Cortex of kidney (tissue), 1 donor: ENCODE measurements at places on chromosomes 16 and 17.

- DNase-seq: no peak
These were observed 521 bp downstream of the C16orf87 start for GRCh38 chr16:46830417-46830901.

- DNase-seq: no peak
These were observed 17.7 kb downstream of the CCL17 start for GRCh38 chr16:57422026-57422944.

DNA sequence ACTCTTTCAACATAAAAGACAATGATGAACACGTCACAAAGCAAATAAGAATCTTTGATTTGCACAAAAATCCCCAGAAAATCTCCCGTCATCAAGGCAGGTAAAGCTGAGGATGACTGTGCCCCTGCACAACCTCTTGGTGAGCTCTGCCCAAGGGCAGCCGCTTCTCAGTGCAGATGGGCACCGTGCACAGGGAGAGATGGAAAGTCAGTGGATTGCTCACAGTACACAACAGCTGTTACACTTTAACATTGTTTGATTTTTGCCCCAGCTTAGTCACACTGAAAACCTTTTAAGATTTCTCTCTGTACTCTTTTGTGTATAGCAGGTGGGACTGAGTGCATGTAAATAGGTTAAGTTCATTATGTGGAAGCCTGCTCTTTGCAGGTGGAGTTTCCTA is 104.2 kb downstream of the CDK5R1 start:
- no peak for DNase-seq

DNA sequence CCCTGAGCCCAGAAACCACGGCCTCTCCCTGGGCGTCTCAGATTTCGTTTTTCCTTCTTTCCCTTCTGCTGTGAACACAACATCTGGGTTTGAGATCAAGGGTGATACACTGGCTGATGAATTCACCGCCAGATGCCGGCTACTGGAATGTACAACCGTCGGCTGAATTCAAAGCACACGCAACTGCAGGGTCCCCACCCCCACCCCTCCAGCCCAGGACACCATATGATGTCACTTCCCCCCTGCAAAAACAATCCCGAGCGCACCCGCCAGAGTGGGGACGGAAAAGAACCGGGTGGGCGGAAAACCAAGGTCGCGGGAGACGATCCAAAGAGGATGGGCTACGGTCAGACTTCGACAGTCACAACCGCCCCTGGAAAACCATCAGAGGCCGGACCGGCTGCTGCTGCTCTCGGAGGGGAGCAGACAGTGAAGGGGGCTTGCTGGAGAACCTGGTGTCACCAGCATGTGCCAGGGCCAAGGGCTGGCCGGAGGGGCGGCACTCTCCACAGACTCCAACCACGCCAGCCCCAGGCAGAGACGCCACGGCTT is 23.3 kb downstream of the CEP295NL start:
- DNase-seq: no peak

GRCh38 chr16:82454152-82454551 is 172.6 kb upstream of the CDH13 start:
- no peak for DNase-seq

DNA sequence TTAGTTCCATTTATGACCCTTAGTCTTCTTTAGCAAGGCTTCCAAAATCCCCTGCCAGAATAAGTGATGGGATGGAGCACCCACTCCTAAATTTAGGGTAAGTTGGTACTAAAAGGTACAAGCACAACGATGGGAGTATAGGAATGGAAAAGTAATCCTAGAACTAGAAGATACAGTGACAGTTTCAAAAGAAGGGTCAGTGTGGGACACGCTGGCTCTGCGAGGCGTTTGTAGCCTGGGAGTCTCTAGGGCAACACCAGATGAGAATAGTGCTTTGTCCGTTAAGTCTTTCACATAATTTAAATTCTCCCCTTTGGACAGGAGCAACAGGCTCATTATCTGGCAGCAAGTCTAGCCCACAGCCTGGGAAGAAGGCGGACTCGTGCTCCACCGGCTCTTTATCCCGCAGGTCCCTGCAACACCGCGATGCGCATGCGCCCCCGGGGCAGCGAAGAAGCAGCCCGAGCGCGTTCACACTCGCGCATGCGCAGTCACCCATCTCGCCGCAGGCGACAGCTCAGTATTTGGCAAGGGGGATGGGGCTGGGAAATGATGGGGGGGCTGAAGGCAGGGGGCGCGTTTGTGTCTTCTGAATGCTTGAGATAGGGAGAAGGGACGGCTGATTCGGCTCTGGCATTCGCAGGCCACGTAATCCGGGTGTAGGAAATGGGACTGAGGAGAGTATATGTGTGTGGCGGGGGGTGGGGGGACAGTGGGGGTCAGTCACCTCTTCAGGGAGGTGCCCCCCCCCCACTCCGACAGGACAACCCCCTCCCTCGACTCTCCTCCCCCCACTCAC is 564 bp downstream of the SPOP start:
- DNase-seq: no peak

- DNase-seq: no peak
These were observed 5.1 kb downstream of the ITGA2B start for GRCh38 chr17:44384281-44384822.

- no peak for DNase-seq
These were observed 41.3 kb downstream of the BAIAP2 start for GRCh38 chr17:81076141-81076679.

- no peak for DNase-seq
These were observed 27.6 kb downstream of the NEUROD2 start for GRCh38 chr17:39580082-39580468.

GRCh38 chr17:51601622-51602261 is 341.4 kb downstream of the UTP18 start:
- DNase-seq: no peak

GRCh38 chr17:50593321-50593720 is 32.8 kb downstream of the CACNA1G start:
- no peak for DNase-seq

DNA sequence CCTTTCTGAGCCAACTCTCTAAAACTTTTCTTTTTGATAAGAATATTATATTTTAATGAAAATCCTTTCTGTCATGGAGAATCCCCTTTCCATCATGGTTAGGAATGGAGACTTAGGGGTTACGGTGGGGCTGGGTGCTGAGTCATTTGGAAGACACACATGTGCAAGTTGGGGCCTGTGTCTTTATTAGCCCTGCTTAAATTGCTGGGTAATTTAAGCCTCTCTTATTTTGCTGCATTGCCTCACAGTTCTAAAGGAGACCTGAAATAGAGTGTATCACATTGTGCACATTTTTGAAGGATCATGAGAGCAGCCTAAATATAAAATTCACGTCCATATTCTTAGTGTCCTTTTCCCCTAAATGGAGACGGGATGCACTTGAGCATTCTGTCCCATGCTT is 61.8 kb upstream of the RBFOX1 start:
- DNase-seq: no peak

GRCh38 chr17:58121925-58122324 is 26.3 kb upstream of the OR4D1 start:
- no peak for DNase-seq
